ENCODE measurements at places on chromosomes 12 and 14. TPM values are rescaled to one million over a fixed set of nuclear protein-coding genes. Genes with fewer than 3 reads are reported as not detected.

The SLC24A4 gene
- not detected for total RNA-seq

DNA sequence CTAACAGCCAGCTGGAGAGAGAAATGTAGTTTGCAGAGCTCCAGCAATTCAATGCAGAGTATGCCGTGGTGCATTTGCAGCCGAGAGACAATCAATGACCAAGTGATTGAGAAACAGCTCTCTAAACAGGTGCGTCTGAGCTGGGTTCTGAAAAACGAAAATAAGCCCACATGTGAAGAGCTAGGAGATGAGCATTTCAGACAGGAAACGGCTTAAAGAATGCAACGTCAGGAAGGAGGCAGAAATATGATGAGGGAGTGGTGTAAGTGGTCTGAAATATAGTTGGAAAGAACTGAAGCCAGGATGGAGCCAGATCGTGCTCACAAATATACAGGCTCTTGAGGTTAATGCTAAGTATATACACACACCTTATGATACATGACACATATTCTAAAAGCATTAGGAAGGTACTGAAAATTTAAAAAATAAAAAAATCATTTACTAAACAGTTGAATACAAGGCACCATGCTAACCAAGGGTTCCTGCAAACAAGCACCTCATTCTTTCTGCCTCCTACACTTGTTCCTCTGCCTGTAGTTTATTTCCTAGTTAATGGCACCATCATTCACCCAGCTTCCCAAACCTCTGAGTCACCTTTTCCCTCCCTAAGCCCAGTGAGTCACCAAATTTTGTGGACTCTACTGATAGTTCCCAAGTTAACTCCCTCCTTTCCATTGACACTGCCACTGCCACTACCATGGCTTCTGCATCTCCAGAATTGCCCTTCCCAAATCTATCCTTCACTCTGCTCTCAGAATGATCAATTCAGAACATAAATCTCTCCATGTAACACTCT is 2.3 kb upstream of the GARIN2 start:
- DNase-seq, result peak; percentile 93

The TAS2R50 gene
- total RNA-seq, result 2.3 TPM

The TTC9 gene
- total RNA-seq, result 1.3 TPM

DNA sequence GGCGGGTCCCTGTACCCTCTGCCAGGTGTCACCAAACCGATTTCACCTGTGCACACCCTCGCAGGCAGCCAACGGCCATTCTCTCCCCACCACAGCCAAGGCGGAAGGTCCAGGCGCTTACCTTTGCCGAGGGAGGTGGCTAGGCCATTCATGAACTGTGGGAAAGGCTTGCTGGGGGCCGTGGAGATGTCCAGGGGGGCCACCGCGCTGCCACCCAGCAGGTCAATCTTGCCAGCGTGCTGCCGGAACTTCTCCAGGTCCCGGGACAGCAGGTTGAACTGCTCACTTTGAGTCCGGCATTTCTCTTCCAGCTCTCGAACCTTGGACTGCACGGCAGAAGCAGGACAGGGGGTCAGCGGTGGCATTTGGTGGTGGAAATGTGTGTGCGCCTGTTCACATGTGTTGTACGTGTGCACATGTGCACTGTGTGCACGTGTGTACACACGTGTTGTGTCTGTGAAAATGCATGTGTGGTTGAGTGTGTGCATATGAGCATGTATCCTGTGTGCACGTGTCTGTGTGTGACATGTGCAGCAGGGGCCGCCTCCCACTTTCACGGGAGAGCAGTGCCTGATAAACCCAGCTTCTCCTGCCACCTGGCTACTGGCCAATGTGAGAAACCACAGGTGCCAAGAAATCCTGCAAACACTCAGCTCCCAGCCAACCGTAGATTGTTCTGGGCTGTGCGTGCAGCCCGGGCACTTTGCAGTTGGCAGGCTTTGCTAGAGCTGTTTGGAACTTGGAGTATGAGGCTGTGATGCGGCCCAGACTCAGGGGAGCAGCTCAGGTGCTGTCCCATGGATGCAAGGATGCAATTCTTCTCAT is 118.9 kb downstream of the PIWIL1 start:
- no peak for DNase-seq

GRCh38 chr14:94021416-94022157 is 4.6 kb upstream of the OTUB2 start:
- no peak for DNase-seq

- DNase-seq, result no peak
Measured at GRCh38 chr12:7610006-7610405, 55.7 kb downstream of the APOBEC1 start.

GRCh38 chr14:101926620-101927019 is 37.8 kb upstream of the DYNC1H1 start:
- DNase-seq, result no peak

The WNT1 gene
- not detected for total RNA-seq

GRCh38 chr12:92432724-92433441 is 269.9 kb upstream of the PLEKHG7 start:
- DNase-seq, result no peak

The IL22 gene
- not detected for total RNA-seq

The CEBPE gene
- not detected for total RNA-seq

GRCh38 chr14:79842270-79842669 is 369.0 kb downstream of the DIO2 start:
- peak; percentile 91 for DNase-seq

DNA sequence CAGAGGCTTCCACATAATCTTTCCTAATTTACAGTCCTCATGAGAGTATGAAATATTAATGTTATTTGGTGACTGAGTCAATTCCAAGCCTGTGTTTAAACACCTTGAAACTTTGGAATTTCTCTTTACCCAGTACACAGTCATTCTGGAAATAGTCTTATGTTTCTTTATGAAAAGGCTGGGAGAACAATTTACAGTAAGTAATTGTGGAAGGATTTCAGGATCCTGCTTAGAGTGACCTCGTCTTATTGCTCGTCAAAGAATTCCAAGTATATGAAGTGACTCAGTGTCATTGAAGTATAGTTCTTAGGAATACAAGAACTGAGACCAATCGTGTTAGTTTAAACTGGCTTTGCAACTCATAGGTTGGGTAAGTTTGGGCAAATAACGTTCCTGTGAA is 634.2 kb downstream of the SLC16A7 start:
- peak; percentile 53 for DNase-seq

The TXNDC16 gene
- total RNA-seq, result 3.0 TPM

The GALNT9 gene
- 0.51 TPM for total RNA-seq

GRCh38 chr14:32567543-32568384 is 238.7 kb downstream of the AKAP6 start:
- peak; percentile 76 for DNase-seq

GRCh38 chr12:50635364-50635763 is 128.5 kb upstream of the ATF1 start:
- no peak for DNase-seq

DNA sequence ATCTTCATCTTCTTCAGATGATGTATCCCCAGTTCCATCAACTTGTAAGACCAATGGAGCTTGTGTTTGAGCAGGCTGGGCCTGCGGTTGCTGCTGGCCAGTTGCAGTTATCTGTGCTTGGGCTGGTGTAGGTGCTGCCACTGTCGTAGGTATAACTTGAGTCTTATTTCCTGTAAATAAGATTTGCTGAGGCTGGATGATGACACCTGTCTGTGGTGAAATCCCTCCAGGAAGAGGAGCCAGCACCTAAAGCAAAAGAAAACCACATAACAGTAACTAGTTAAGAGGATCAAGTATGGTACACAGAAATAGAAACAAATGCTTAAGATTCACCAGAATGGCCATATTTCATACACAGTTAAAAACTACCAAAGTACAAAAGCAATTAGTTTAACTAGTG is 28.2 kb downstream of the GTF2A1 start:
- DNase-seq, result no peak

- DNase-seq, result no peak
Measured at GRCh38 chr14:103157969-103158368, 34.7 kb downstream of the TNFAIP2 start.

GRCh38 chr14:54782751-54783659 is 119.6 kb downstream of the GCH1 start:
- DNase-seq, result no peak

The LHX5 gene
- not detected for total RNA-seq

DNA sequence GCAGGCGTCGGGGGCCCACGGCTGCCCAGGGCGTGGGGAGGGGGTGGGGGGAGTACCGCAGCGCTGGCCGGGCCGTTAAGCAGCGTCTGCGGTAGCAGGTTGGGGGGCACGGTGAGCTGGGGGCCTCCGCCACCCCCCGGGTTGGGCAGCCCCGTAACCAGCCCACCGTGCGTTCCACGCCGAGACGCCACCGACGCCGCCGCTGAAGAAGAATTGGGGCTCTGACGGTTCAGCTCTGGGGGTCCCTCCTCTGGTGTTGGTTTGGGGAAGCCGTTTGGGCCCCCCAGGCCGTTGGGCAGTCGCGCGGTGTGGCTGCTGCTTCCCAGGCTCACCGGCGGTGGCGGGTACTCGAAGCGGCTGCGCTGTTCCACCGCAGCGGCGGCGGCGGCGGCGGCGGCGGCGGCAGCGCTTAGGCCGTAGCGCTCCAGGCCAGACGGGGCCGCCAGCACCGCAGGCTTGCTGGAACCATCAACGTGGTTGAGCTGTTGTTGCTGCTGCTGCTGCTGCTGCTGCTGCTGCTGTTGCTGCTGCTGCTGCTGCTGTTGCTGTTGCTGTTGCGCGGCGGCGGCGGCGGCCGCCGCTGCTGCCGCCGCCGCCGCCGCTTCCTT is 1.5 kb downstream of the IRF2BPL start:
- peak; percentile 56 for DNase-seq

DNA sequence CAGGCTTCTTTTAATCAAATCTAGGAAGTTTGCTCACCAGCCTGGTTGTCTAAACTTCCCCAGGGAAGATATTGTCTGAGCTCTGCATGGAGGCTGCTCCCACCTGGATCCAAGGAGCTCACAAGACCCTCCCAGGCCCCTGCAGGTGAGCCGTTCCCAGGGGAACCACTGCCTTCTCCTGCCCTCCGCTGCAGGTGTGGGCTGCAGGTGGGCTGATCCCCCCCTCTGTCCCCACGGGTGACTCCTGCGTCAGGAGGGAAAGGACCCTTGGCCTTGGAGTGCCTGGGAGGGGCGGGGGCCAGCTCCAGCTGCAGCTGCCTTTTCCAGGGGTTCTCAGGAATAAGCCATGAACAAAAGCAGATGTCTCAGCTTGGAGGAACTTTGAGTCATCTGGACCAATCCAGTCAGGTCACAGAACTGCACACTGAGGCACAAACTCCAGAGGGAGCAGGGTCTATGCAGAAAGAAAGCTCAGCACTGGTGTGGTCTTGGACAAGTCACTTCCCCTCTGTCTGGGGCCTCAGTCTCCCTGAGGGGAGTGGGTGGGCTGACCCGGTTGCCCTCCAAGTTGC is 246.6 kb upstream of the RTL1 start:
- no peak for DNase-seq

DNA sequence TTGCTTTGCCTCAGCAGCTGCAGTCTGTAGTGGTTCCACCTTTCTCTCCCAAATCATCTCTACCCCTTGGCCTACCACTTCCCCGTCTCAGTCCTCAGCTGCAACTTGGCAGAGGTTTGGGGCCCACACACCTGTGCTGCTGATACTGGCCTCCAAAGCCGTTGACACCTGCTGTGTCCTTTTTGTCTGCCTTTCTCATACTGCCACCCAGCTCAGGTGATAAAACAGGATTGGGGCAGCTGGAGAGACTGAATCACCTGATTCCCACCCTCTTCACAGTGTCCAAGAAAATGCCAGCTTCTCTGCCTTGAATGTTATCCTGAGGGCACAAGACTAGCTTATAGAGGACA is 103.7 kb downstream of the ETV6 start:
- no peak for DNase-seq

GRCh38 chr14:21087294-21088091 is 11.0 kb downstream of the ZNF219 start:
- DNase-seq, result peak; percentile 96

- DNase-seq, result peak; percentile 12
Measured at GRCh38 chr14:64053694-64054669, 201.2 kb downstream of the SYNE2 start.

The COCH gene
- 0.51 TPM for total RNA-seq

DNA sequence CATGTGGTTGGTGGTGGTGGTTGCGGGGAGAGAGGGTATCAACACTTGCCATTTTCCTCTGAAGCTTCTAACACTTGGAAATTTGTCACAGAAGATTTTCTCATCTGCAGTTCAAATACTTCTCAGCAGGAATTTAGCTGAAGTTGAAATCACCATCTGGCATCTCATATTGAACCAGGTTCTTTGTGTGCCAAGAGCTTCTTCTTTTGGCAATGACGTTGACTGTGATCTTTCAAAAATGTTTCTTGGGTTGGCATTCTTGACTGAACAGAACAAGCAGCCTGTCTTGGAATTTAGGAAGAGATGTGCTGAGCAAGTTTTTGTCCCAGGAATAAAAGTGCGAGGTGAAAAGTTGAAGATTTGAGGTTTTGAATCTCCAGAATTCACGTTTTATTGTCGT is 8.7 kb upstream of the NIN start:
- no peak for DNase-seq

The CLEC4D gene
- total RNA-seq, result not detected

- DNase-seq, result peak; percentile 40
Measured at GRCh38 chr14:61151251-61151650, 129.9 kb downstream of the TMEM30B start.

GRCh38 chr14:99572173-99572999 is 31.6 kb downstream of the CCDC85C start:
- no peak for DNase-seq

DNA sequence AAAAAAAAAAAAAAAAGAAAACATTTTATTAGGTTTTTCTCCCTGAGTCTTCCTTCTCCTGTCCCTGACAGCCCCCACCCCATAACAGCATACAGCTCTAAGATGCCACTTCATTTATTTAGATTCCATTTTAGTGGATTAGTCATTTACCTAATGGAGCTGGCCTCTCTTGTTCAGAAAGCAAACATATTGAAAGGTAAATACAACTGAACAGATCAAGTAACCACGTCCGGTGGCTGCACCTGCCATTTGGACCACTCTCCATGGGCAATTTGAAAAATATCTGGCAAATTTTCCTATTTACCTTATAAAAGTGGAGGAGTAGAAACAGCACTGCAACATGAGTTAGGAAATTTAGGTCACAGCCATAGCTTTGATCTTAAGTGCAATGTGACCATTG is 254.6 kb downstream of the C12orf42 start:
- DNase-seq, result no peak

The PZP gene
- total RNA-seq, result not detected

GRCh38 chr14:70152704-70153103 is 36.0 kb downstream of the SLC8A3 start:
- no peak for DNase-seq

The PTGDR gene
- not detected for total RNA-seq

GRCh38 chr14:104524726-104525125 is 54.8 kb upstream of the C14orf180 start:
- no peak for DNase-seq

GRCh38 chr12:59070322-59070933 is 150.1 kb upstream of the LRIG3 start:
- DNase-seq, result peak; percentile 64

DNA sequence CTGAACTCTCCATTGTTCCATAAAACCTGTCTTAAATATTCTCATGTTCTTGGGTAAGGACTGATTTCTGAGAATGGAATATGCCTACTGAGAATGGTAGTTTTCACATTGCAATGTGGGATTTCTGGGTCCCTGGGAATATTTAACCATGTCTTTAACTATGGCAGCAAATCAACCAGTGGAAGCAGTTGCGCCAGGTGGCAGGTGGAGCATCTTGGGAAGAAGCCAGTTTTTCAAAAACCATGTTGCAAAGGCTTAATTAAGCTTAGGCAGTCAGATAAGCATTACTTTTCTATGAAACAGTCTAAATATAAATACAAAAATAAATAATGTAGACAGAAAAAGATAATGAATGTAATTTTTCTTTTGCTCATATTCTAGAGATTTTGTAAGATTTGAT is 448.1 kb downstream of the ADAMTS20 start:
- no peak for DNase-seq

GRCh38 chr14:98919434-98919833 is 352.6 kb downstream of the BCL11B start:
- no peak for DNase-seq

The MYO1H gene
- not detected for total RNA-seq

The JKAMP gene
- 80.1 TPM for total RNA-seq

- DNase-seq, result peak; percentile 78
Measured at GRCh38 chr14:24903337-24903736, 146.6 kb downstream of the STXBP6 start.

Measured in fibroblast of lung (primary cell).